ENCODE measurements at places on chromosomes 3 and 15. TPM values are rescaled to one million over a fixed set of nuclear protein-coding genes. Genes with fewer than 3 reads are reported as not detected.

- no peak for DNase-seq
Observed at GRCh38 chr3:192339214-192339613, 388.1 kb downstream of the FGF12 start.

DNA sequence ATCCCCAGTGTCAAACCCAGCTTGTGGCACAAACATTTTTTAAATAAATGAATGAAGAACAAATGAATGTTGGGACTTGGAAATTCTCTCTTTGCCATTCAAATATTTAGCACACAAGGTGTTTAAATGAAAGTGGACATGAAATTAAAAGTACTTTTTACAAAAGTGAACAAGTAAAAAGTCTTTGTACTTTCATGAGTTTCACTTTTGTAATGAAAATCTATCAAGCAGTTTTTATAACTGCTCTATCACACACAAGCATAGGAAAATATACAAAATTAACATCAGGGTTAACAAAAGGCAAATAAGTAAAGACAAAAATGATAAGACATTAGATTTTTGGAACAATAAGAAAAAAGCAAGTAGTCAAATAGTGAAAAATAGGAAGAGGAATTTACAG is 83.9 kb upstream of the ARL6 start:
- no peak for DNase-seq

- no peak for DNase-seq
Observed at GRCh38 chr15:68298882-68299381, 21.4 kb downstream of the FEM1B start.

DNA sequence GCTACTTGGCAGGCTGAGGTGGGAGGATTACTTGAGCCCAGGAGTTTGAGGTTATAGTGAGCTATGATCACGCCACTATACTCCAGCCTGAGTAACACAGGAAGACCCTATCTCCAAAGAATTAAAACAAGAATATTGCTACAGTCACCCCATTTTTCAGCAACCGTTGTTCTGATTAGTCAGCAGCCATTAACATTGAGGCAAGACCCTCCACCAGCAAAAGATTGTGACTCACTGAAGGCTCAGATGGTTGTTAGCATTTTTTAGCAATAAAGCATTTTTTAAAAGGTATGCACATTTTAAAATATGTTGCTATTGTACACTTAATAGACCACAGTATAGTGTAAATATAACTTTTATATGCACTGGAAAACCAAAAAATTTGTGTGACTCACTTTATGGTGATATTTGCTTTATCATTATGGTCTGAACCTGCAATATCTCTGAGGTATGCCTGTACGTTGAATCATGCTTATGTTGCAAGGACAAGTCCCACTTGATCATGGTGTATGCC is 492.6 kb downstream of the SQOR start:
- DNase-seq: no peak

GRCh38 chr3:165635791-165636683 is 201.2 kb downstream of the BCHE start:
- DNase-seq: no peak

DNA sequence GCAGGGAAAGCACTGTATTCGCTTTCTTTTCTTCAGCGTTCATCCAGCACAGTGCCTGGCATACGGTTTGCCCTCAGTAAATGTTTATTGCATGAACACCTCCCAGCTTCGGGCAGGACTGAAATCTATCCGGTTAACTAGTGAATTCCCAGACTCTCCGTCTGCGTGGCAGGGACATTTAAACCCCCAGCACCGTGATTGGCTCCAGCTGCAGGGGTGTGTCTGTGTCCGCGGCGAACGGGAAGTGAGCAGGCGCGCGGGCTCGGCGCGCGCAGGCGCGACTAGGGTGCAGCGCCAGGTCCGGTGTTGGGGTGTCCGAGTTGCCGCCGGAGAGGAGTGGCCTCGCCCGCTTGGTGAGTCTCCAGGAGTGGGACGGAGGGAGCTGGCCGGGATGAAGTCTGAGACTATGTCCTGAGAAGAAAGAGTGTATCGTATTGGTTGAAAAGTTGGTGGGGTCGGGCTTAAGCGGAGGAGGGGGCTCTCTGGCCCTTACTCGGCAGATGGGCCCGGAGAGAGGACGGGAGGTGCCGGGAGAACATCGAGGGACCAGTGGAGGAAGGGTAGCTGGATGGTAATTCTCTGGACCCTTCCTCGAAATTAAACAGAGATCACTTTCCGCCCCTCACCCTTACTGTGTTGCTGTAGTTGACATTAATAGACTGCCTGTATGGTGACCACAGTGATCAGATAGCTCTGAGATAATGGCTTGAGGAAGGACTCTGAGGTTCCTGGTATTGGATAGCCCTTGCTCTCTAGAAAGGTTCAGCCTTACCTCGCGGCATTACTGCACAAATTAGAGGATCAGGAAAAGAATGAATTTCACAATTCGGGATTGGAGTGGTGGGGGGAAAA is at the start of gene SNAP23:
SNAP23 (plus strand) TSS at position 274 of the 852 bp plus-strand sequence. CDS start 16,213 bp downstream, outside the sequence.
- peak; percentile 96 for DNase-seq

DNA sequence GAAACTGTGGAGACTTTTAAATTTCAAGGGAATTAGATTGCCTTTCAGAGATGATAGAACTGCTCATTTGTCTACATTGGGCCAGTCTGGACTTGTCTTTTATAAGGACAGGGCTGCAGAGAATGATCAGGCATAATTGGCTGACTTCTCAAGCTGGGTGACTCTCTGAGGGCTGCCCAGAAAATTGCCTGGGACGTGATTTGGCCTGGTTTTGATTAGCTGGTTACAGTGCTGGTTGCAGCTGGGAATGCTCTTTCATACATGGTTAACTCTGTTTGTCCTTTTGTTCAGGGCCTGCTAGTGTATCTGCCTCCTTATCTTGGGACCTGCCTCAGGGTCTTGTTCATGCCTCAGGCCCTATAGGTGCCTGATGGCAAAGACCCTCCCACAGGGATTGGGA is 245.6 kb downstream of the CLSTN2 start:
- no peak for DNase-seq

Gene ITGA11
- total RNA-seq: 2.4 TPM

All from left colon (tissue), 2 donors.